Hypothalamus (tissue), 51 donors: ENCODE measurements at places on chromosomes 7 and 10.

DNA sequence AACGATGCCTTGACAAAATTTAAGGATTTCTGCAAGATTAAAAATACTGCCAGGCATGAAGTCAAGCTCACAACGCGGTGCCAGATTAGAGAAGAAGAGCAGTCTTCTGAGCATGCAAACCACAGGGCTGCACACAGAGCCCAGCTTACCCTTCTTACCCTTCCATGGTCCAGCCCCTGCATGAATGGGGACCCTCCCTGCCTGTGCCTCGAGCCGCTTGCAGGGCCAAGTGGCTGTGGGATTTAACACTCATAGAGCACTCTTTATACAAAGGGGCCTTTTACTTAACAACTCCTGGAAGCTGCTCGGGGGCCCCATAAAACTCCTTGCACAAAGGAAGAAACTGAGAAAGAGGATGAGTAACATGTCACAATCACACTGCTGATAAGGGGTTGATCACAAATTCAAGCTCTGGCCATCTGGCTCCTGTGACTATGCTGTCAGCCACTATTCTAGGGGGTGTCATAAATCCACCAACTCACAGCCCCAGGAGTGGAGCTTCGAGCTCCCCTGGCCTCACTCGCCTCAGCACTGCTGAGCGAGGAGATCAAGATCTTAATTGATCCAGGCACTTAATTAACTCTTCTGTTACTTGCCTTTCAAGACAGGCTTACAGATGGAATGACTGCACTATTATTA is 514.8 kb downstream of the TNS3 start:
- no peak for DNase-seq

GRCh38 chr10:58952162-58952601 is 224.3 kb upstream of the PHYHIPL start:
- no peak for DNase-seq

DNA sequence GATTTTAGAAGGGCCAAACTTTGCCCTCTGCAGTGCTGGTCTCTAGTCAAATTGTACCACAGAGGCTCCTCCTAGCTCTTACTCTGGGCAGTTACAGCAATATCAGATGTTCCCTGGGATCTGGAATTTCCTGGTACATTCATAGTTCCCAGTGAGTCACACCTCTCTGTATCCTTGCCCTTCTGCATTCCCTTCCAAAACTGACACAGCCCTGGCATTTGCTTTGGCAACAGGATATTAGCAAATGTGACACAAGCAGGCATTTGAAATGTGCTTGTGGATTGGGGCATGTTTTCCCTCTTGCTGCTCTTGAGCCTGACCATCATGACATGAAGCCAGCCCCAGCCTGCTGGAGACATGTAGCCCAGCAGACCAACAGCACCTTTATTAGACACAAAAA is 284.7 kb upstream of the AKR1E2 start:
- DNase-seq: no peak

DNA sequence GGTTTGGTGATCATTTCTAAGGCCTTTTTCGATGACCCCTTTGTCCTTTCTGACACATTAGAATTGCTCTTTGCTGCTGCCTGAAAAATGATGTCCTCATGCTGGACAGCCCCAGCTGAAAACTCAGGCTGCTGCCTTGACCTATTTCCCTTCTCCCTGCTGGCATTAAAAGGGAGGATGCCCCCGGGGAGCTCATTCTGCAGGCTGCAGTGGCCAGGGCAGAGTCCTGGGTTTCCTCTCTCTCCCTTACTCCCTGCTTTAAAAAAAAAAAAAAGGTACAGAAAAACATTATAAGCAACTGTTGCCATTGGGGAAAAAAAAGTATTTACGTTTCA is 35.4 kb downstream of the LRRC4 start:
- no peak for DNase-seq

- DNase-seq: no peak
Observed at GRCh38 chr10:127877699-127878098, 15.0 kb downstream of the CLRN3 start.

- no peak for DNase-seq
Observed at GRCh38 chr7:79217468-79217867, 236.0 kb downstream of the MAGI2 start.

DNA sequence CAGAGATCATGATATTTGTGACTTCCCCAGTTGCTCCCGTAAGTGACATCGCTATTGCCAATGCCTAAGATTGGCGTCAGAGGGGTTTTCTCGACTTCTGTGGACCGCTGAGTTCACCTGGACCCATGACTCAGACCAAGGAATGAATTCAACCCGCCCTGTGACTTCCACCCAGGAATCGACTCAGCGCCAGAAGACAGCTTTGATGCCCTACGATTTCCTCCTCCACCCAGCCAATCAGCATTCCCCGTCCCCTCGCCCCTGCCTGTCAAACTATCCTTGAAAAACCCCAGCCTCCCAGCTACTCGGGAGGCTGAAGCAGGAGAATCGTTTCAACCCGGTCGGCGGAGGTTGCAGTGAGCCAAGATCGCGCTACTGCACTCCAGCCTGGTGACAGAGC is 58.3 kb downstream of the MICALL2 start:
- DNase-seq: no peak

- DNase-seq: no peak
Observed at GRCh38 chr7:13061115-13061514, 373.7 kb downstream of the ARL4A start.

- no peak for DNase-seq
Observed at GRCh38 chr7:118080947-118081346, 103.0 kb upstream of the LSM8 start.

DNA sequence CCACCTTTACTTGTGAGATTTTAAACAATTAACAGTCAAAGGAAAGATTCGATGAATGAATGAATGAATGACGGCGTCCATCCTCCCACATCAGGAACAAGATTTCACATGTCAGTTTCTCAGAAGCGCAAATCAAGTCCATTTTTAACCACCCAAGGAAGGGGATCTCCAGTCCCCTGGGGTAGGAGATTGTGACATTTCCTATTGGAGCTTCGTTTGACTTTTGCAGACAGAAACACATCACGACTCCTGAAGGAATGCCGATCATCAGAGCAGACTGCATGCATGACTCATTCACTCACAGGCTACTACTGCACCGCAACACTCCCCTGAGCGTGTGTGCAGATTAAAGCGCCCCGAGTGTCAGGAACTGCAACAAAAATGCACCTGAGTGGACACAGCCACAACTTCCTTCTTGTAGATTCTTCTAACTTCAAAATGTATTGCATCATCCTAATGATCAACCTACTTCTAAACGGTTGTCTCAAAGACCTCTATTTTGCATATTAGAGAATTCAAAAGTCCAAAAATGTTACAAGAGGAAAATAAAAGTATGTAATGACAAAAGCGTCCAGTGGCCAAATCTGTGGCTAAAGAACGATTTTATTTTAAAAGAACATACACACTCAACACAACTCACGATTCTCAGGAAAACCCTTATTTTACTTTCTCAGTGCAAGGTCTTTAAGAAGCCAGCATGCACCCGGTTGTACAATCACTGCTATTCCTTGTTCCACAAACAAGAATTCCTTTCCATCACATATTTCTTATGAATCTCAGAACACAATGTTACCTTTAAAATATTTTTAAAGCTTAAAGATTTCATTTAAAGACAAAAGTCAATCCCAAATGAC is 172.6 kb downstream of the FAM107B start:
- DNase-seq: no peak

DNA sequence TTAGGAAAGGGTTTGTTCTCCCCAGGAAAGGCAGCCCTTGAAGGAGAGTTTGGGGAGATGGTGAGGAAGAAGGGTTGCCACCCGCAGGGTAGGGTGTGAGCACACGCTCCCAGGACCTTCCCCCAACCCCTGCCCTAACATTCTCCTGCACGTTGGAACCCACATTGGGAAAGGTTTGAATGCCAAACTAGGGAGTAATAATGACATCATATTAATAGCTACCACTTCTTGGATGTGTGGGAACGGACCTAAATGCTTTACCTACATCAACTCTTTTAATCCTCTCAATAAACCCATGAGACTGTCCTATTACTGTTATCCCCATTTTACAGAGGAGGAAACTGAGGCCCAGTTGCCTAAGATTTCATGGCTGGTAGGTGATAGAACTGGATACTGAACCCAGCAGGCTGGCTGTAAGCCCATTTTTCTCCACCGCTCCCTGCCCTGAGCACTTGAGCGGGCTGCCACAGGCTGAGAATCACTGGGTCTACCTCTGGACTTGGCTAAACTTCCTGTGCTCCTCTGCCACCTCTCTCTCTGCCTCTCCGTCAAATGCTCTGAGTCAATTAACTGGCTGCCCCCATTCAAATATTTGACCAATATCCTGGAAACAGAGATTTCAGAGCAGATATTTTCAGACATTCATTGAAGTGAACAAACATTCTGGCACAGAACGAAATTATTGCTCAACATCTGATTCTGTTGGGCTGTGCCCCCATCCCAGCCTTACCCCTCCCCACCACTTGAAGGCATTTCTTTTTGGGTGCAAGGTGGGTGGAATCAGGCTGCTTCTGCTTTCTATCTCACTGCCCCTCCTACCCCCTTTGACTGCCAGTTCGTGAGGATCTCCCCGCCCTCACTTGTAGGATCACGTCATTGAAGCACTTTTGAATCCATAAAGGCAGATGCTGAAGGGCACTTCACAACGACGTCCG is 129.7 kb downstream of the C10orf105 start:
- no peak for DNase-seq

GRCh38 chr7:27128034-27128433 is 2.5 kb downstream of the HOXA4 start:
- DNase-seq: no peak

- DNase-seq: no peak
Observed at GRCh38 chr10:10778959-10779358, 238.7 kb upstream of the CELF2 start.

DNA sequence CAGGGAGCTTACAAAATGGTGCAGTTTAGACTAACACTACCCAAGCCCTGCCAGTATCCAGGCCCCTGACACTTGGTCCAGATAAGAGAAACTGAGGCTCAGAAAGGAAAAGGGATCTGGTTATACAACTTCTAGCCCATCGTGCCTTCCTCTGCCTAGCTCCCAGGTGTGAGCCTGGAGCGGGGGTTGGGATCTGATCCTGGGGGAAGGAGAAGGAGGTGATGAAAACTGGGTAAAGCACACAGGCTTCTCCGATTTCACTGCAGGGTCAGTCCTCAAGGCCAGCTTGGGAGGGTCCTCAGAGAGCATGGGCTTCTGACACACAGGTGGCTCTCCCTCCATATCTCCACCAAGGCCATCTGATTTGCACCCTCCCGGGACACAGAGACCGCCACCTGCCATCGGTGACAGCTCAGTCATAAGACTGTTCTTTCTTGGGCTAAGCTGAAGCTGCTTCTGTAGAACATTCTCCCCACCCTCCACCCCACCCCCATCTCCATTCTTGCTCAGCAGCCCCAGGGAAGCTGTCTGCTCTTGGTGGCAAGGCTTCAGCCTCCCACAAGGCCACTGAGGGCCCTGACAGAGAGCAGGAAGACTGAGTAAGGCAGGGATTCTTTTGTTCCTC is 16.4 kb downstream of the SRRM3 start:
- no peak for DNase-seq
